ENCODE measurements at places on chromosomes 7 and 10.
A peak's percentile ranks its signal among the peaks of the same experiment; 100 is the strongest.

DNA sequence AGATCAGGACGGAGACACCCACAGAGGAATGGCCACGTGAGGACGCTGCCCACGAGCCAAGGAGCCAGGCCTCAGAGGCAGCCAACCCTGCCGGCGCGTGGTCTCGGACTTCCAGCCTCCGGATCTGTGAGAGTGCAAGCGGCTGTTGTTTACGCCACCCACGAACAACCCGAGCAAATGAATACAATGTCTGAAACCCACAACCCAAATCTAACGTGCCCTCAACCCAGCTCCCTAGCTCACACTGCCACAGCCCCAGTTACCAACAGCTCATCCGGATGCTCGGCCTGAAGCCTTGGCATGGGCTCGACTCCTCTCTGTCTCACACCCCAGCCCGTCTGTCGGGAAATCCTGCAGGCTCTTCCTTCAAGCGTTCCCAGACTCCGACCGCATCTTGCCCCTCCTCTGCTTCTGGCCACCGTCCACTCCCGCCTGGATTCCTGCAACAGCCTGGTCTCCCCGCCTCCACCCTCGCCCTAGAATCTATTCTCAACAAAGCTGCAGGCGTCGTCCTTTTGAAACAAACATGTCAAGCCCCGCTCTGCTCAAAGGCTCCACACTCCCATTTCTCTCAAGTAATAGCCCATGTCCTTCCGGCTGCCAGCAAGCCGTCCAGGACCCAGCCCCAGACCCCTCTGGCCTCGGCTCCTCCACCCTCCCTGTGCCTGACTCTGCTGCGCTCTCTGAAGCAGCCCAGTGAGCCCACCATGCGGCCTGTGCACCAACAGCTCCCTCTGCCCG, 35.3 kb downstream of the STK32C start:
- peak; percentile 72 for DNase-seq

- no peak for DNase-seq
These were observed 62.5 kb downstream of the ZNF37A start for GRCh38 chr10:38156416-38157269.

GRCh38 chr7:104207348-104207730, 474 bp downstream of the ORC5 start:
- peak; percentile 10 for DNase-seq

DNA sequence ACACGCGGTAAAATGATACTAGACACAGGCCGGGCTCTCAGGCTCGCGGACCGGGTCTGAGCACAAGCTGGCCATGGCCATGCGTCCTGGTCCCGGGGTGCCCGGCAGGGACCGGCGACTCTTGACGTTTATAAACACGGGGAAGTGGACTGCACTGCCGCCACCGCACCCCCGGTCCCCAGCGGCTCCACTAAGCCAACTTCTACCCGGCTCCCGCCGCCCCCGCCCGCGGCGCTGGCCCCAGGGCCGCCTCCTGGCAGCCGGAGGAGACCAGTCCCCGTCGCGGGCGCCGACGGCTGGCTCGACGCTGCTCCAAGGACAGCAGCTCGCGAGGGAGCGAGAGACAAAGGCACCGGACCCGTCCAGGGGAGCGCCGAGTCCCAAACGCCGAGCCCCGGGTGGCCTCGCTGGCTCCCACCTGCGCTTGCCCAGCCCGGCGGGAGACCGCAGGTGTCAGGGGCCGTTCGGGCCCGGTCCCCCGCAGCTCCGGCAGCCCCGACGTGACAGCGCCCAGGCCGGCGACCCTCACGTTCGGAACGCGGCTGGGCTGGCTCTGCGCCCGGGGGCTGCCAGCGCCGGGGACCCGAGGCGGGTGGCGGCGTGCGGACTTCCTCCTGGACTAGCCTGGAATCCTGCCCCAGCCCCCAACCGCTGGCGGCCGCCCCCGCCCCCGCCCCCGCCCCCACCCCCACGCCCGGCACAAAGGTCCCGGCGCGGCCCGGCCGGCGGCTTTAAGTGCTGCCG, 517 bp downstream of the ITGB1 start:
- DNase-seq: peak; percentile 24

GRCh38 chr10:11525503-11525902, 85.9 kb downstream of the USP6NL start:
- DNase-seq: no peak

- no peak for DNase-seq
These were observed 10.5 kb upstream of the ADAMTS14 start for GRCh38 chr10:70661623-70662361.

- DNase-seq: peak; percentile 79
These were observed 792.0 kb downstream of the TYW1 start for GRCh38 chr7:67788669-67789068.

DNA sequence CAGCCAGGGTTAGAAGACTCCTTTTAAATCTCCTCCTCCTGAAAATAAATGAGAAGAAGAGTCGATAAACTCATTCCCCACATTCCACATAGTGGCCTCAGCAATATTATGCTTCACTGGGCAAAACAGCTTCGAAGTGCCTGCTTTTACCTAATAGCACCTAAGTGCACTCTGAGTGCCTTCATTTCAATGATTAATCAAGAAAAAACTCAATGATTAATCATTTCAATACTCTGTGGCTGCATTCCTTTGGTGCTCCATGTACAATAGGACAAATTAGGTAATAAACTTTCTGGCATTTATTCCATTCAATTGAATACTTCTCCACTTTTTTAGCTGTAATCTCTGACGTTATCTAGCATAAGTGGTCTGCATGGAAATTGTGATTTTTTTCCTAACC, 174.6 kb downstream of the CCDC71L start:
- DNase-seq: peak; percentile 62

DNA sequence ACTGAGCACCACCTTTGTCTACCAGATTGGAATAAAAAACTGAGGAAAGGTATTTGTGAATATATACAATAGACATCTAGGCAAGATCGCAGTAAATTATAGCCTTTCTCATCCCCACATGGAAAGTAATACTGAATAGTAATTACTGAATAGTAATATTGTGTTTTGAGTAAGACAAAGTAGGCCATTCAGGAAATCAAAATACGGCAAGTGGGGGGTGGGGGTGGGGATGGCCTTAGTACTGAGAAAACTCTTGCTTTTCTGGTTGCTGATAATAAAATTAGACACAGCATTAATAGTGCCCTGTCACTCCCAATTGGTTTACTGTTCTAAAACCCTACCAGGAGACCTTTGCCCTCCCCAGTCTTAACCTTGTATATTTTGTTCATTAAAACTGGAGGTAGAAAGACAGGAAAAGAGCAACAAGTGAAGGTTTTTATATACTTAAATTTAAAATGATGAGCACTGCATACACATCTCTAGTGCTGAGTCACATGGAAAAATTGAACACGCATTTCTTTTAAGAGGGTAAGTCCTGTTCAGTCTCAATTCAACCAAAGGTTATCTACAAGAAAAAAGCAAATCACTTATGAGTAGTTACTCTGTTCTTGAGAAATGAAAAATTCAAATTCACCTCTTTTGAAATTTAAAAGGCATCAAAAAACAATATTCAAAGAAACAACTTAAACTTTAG, 65.6 kb downstream of the IGF2BP3 start:
- no peak for DNase-seq

- no peak for DNase-seq
These were observed 379.0 kb upstream of the HPS1 start for GRCh38 chr10:98825741-98826140.

- DNase-seq: peak; percentile 92
These were observed 259.0 kb downstream of the CXCL12 start for GRCh38 chr10:44125879-44126278.
